Left ventricle myocardium inferior (tissue), 1 donor: ENCODE measurements at places on chromosomes 16 and 17. TPM values are rescaled to one million over a fixed set of nuclear protein-coding genes. Genes with fewer than 3 reads are reported as not detected.

DNA sequence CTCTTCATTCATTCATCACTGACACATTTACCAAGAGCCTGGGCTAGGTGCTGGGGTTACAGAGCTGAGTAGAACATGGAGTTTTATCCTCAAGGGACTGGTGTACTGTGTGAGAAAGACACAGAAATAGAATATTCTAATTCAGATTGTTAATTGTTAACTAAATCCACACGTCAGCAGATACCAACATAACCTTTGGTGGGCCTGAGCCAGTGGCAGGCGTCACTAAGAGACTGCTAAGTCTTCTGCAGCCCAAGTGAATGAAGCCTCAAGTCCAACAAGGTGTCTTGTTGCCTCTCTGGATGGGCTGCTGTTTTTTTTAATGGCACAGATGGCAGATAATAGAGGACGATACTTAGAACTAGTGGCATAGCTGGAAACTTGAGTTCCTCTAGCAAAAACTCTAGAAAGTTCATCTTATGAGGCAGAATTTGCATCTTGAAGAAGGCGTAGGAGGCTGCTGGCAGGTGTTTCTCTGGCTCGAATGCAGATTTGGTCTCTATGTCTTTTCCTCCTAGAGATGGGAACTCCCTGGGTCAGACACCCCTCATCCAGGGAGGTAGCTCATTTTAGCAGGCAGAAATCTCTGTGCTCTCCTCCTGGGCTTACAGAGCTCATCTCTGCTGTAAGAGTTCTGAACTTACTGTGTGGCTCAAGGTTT, 179.5 kb downstream of the NTN1 start:
- H3K36me3 ChIP-seq = no peaks in the 10 kb centered on the region
- no peak overlapping the region for H3K4me3 ChIP-seq
- no peak for DNase-seq
- H3K27me3 ChIP-seq = no peaks in the 10 kb centered on the region
- peaks cover 7% of the 10 kb centered on the region for H3K4me1 ChIP-seq

GRCh38 chr17:55263569-55264277, 1.0 kb upstream of the HLF start:
- no peak overlapping the region for H3K27ac ChIP-seq
- peaks cover 52% of the 10 kb centered on the region for H3K4me1 ChIP-seq
- DNase-seq = no peak

DNA sequence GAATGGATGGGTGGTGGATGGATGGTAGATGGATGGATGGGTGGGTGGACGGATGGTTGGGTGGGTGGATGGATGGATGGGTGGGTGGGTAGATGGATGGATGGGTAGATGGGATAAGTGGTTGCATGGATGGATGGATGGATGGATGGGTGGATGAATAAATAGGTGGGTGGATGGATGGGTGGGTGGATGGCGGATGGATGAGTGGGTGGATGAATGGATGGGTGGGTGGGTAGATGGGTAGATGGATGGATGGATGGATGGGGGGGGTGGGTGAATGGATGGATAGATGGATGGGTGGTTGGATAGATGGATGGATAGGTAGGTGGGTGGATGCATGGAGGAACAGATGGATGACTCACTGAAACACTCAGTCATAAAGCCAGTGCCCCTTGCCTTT, 51.0 kb upstream of the FASN start:
- no peak overlapping the region for H3K27ac ChIP-seq
- DNase-seq = no peak
- H3K27me3 ChIP-seq = no peaks in the 10 kb centered on the region
- H3K36me3 ChIP-seq = no peaks in the 10 kb centered on the region
- H3K4me3 ChIP-seq = no peak overlapping the region

DNA sequence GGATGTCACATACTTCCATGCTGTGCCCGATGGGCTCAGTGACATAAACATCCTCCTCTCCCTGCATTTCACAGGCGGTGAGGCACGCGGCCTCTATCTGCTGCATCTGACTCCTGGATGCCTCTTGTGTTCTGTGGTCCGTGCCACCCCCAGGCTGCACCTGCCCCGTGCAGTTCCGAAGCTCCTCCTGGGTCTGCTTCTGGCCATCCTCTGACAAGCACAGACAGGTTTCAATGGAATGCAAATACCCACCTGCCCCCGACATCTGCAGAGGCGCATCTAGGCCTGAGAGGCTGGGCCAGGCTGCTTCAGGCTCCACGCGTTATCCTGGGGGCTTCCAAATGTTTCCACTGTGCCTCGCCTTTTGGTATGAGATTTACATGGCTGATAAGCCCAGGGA, 46.3 kb upstream of the DNAH17 start:
- DNase-seq = no peak
- H3K4me1 ChIP-seq = no peaks in the 10 kb centered on the region
- H3K27me3 ChIP-seq = peaks cover 11% of the 10 kb centered on the region
- no peak overlapping the region for H3K27ac ChIP-seq
- no peaks in the 10 kb centered on the region for H3K36me3 ChIP-seq

- peak overlapping the region; percentile 50 for H3K27ac ChIP-seq
- H3K4me3 ChIP-seq = no peak overlapping the region
- H3K4me1 ChIP-seq = peaks cover 81% of the 10 kb centered on the region
- no peaks in the 10 kb centered on the region for H3K27me3 ChIP-seq
These were observed 80.5 kb downstream of the ZNF778 start for GRCh38 chr16:89297910-89298545.

- no peak overlapping the region for H3K4me3 ChIP-seq
- no peaks in the 10 kb centered on the region for H3K36me3 ChIP-seq
- peaks cover 35% of the 10 kb centered on the region for H3K4me1 ChIP-seq
- peak overlapping the region; percentile 37 for H3K27ac ChIP-seq
- DNase-seq = no peak
These were observed 9.4 kb downstream of the GJC1 start for GRCh38 chr17:44820631-44821212.

DNA sequence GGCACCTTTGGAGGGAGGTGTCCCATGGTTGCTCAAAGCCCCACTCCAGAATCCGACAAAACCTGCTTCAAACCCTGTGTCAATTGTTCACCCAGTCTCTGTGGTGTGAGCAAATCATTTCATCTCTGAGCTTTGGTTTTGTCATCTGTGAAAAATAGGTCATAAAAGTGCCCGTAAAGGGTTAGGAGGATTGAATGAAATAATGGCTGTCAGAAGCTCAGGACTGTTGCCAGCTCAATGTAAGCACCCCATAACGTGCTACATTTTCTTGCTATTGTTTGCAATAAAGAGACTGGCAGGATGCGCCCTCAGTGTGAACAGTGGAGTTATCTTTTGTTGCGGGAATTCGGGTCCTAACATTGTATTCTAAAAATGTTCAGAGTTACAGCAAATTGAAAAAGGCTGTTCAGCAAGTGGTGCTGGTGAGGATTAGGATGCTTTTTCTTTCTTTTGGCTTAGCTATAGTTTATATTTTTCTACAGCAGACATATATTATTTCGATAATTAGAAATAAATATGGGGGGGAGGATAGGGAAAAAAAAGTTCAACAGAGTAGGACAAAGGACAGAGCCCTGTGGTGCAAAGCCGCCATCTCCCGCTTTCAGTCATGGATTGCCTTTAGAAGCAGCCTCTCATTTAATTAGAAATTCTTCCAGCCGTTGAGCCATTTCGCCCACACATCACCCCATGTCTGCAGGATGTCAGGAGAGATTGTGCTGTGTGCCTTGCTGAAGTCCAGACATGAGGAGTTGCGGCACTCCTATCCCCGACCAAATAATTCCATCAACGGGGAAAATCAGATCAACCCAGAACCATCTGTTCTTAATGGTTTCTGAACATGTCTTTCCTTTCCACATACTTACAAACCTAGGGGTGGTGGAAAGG, 20.9 kb upstream of the PYY start:
- no peak for DNase-seq
- H3K4me1 ChIP-seq = no peaks in the 10 kb centered on the region
- H3K36me3 ChIP-seq = no peaks in the 10 kb centered on the region

DNA sequence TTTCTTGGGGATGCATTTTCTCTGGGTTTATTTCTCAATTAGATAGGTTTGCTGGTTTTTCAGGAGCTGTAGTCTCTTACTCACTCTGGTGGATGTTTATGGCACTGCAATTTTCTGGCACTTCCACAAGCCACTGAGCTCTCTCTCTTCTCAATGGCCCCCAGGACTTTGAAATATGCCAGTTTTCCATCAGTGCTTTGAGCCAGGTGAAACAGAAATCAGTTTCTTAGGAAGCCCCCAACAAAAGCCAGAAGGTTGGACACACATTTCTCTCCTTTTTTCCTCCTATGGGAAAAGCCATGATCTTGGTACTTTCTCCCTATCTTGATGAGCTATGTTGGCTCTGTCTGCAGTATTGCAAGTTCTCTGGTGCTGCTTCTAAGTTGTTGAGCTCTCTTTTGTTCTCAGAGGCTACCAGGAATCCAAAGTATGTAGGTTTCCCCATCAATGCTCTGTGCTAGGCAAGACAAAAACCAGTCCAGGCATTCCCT, 90.7 kb upstream of the SMIM36 start:
- no peaks in the 10 kb centered on the region for H3K4me1 ChIP-seq
- no peaks in the 10 kb centered on the region for H3K36me3 ChIP-seq
- H3K4me3 ChIP-seq = no peak overlapping the region
- no peaks in the 10 kb centered on the region for H3K27me3 ChIP-seq
- no peak for DNase-seq

- peaks cover 24% of the 10 kb centered on the region for H3K27me3 ChIP-seq
- H3K36me3 ChIP-seq = no peaks in the 10 kb centered on the region
- H3K27ac ChIP-seq = peak overlapping the region; percentile 87
- DNase-seq = no peak
- H3K4me1 ChIP-seq = peaks cover 38% of the 10 kb centered on the region
- peak overlapping the region; percentile 36 for H3K4me3 ChIP-seq
These were observed 50.3 kb downstream of the RPH3AL start for GRCh38 chr17:302300-302698.

GRCh38 chr16:73020409-73020884, 27.5 kb downstream of the ZFHX3 start:
- peak overlapping the region; percentile 75 for H3K27ac ChIP-seq
- no peaks in the 10 kb centered on the region for H3K27me3 ChIP-seq
- H3K4me3 ChIP-seq = no peak overlapping the region
- no peaks in the 10 kb centered on the region for H3K36me3 ChIP-seq
- peak; percentile 81 for DNase-seq

DNA sequence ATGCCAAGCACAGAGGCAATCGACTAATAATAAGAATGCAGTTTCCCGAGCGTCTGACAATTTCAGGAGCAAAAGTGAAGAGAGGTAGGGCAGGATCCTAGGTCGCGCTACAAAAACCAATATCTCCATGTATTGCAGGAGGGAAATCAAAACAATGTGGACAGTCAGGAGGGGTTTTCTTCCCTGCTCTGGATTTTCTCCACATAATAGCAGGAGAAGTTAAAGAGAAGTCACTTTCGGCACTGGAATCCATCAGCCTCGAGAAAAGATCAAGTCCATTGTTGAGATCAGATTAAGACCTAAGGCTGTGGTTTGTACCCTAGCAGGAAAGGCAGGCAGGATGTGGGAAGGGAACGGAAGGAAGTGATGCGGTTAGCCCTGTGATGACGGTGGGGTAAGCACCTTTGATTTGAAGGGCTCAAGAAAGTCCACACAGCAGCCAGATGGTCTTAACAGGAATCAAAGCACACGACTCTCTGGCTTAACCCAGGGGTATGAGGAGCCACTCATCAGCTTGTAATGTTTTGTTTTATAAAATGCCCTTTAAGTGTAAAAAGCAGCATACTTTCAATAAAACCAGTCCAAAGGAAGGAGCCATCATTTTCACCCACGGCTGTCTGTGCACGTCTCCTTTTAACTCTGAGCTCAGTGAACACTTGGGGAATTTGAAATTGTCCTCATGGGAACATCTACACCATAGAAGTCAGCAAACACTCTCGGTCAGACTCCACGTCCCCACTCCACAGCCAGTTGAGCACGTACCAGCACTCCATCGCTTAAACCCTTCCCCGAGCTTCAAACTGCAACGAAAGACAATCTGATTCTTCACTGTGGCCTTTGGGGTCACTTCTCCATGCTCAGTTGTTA, 15.8 kb upstream of the AKTIP start:
- H3K27ac ChIP-seq = peak overlapping the region; percentile 87
- no peak for DNase-seq
- H3K4me3 ChIP-seq = peak overlapping the region; percentile 18
- H3K4me1 ChIP-seq = peaks cover 26% of the 10 kb centered on the region
- H3K36me3 ChIP-seq = no peaks in the 10 kb centered on the region
- H3K27me3 ChIP-seq = no peaks in the 10 kb centered on the region

DNA sequence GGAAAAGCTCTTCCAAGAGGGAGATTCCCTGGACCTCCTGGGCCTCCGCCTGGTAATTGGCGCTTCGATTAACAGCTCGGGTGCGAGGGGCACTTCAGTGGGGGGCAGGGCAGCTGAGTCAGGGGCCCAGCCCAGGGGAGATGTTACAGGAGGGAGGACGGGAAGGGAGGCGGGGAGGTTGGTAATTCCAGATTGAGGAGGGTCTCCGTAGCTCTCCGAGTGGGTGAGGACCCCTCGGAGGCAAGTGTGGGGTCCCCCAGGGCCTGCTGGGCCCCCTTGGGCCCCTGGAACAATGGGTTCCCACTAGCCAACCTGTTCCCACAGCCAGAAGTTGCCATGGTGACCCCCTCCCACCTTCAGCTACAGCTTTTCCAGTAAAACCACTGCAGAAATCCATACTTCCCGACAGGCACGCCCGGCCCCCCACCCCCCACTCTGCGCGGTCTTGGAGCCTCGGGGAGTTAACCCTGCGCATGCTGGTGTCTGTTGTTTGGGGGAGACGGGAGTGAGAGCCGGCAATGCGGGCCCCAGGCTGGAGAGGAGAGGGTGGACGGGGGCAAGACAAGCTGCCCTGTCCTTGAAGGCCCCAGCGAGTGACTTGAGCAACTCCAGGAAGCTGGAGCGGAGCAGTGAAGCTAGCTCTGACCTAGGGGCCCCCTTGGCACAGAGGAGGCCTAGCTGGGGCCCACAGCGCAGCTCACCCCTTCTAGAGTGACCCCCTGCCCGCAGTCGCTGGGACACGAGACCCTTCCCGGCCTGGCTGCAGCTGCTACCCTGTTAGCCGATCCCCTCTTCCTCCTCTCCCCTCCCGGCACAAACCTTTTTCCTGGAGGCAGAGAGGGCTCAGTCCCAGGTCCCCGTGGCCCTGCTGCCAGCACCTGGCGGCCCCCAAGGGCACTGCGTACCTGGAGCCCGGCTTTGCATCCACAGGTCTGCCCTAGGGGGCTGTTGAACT, 37.8 kb downstream of the TMEM235 start:
- peaks cover 25% of the 10 kb centered on the region for H3K4me1 ChIP-seq
- H3K27ac ChIP-seq = no peak overlapping the region
- DNase-seq = no peak
- no peak overlapping the region for H3K4me3 ChIP-seq
- H3K27me3 ChIP-seq = peaks cover 42% of the 10 kb centered on the region
- no peaks in the 10 kb centered on the region for H3K36me3 ChIP-seq

DNA sequence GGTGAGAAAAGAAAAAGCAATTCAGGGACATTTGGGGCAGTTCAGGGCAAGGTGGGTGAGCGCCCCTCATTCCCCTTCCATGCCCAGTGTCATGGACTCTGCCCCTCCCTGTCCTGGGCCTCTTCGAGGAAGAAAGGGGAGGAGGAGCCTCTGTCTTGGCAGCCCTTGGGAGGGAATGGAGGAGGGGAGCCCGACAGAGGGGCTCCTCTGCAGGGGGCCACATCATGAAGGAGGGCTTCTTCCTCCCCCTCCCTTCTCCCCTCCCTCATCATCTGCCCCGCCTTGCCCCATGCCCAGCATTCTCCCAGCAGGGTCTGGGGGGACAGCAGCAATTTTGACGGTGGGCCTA, 33.2 kb upstream of the TAC4 start:
- DNase-seq = no peak
- no peak overlapping the region for H3K27ac ChIP-seq
- H3K4me1 ChIP-seq = peaks cover 7% of the 10 kb centered on the region
- H3K27me3 ChIP-seq = peaks cover 91% of the 10 kb centered on the region
- H3K4me3 ChIP-seq = no peak overlapping the region

GRCh38 chr17:18362698-18363100, 651 bp downstream of the SHMT1 start:
- peaks cover 24% of the 10 kb centered on the region for H3K4me1 ChIP-seq
- no peaks in the 10 kb centered on the region for H3K27me3 ChIP-seq
- DNase-seq = peak; percentile 69
- peak overlapping the region; percentile 86 for H3K4me3 ChIP-seq
- no peaks in the 10 kb centered on the region for H3K36me3 ChIP-seq
- peak overlapping the region; percentile 81 for H3K27ac ChIP-seq

Gene C17orf50
- total RNA-seq = not detected

Gene KRT32
- 0.22 TPM for total RNA-seq

Gene MAPT
- total RNA-seq = 28.6 TPM
